SW480 (cell line): ENCODE measurements at places on chromosomes 7 and 10.

- DNase-seq: no peak
Measured at GRCh38 chr10:132107186-132107948, 41.6 kb downstream of the JAKMIP3 start.

- DNase-seq: no peak
Measured at GRCh38 chr7:75946207-75946855, 31.4 kb downstream of the POR start.

DNA sequence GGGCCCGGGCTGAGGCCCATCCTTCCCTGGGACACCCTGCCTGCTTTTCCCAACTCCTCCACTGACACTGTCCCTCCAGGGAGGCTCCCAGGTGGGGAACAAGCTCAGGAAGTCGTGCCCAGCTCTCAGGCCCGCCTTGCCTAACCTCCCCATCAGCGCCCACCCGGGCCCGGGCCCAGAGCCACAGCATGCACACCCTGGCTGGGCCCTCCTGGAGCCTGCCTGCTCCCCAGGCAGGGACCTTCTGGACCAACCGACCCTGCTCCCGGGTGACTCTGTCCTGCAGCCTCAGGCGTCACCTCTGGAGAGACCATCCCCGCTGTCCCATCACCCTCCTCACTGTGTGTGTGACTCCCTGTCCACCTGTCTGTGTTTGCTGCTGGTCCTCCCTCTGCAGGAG is 1.8 kb upstream of the TMEM184A start:
- no peak for DNase-seq

GRCh38 chr7:100467638-100468373 is 3.7 kb upstream of the SPACDR start:
- DNase-seq: no peak

DNA sequence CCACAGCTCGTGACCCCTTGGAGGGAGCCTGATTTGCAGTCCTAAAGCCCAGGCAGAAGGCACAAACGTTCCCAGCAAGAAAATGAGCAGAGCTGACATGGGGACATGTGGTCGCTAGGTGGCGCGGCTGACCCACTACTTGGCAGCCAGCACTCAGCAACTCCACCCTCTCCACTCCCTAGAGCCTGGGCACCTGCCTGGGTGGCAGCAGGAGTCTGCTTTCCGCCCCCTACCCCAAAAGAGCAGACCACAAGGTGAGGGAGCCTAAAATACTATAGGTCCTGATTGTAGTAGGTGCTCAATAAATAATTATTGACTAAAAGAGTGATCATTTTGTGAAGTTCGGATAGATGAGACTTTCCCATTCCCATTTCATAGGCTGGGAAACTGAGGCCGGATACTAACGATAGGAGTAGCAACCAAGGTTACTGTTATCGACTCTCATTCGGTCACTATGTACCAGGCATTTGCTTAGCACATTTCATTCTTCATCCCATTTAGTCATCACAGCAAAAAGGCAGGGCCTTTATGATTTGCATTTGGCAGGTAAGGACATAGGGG is 57.4 kb downstream of the NEUROG3 start:
- peak; percentile 62 for DNase-seq

GRCh38 chr7:158751751-158752150 is 47.1 kb upstream of the NCAPG2 start:
- DNase-seq: no peak

DNA sequence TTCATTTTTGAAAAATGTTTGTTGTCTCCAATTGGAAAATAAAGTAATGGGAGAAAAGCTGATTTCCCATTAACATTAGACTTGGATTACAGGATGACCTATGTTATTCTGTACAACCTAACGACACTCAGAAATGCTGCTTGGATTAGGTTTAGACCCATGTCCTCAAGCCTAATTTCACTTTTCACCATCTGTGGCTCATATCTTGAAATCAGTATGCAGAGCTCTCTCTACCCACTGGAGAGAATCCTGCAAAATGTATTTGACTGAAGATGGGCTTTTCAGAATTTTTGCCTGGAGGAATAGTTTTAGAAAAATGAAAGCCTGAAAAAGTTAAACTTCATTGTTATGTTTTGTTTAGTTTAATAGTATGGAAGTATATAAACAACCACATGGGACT is 63.8 kb downstream of the SLC13A1 start:
- no peak for DNase-seq

DNA sequence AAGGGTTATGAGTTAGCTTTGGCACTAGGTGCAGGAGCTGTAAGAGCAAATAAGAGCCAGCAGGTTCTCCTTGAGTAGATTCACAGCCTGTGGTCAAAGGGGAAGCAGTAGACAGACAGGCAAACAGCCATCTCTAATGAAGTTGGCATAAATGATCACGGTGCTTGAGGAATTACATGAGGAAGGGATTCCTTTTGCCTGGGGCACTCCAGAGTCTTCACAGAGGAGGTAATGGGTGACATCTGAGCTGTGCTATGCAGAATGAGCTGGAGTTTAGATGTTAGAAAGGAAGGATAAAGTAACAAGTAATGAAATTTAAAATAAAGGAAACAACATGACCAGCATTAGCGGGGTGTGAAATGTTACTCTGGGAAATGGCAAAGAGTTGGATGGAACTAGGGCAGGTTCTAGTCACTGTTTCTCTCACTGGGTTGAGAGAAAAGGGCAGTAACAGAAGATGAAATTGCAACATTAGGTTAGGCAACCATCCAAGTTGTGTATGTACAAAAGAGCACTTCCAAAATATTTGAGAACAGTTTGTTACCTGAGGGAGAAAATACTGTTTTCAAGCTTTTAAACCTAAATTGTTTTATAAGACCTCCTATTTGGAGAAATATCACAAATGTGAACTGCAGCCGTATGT is 613.8 kb downstream of the PHTF2 start:
- DNase-seq: no peak

- DNase-seq: no peak
Measured at GRCh38 chr7:25707768-25708620, 444.0 kb upstream of the NFE2L3 start.

DNA sequence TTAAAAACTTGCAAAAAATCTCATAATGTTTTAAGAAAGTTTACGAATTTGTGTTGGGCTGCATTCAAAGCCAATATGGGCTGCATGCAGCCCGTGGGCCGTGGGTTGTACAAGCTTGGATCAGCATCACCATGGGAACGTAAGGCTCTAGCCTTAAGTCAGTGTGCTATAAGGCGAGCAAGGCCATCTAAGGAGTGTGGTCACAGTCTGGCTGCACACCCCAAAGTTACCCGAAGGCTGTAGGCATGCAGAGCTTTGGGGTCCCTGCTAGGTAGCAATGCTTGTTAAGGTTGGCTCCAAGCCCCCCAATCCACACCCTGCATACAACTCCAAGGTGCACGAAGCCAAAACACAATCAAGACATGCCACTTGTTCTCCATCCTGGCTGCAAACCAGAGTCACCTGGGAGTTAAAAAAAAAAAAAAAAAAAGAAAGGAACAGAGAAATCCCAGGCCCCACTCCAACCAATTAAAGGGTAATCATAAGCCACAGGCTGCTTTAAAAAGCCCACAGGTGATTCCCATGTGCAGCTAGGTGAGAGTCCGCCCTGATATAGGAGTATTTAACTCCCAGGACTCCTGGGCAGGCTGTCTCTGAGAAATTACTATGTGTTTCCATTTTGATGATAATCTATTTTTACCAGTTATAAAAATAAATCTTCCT is 8.5 kb upstream of the PNLIPRP2 start:
- DNase-seq: no peak

DNA sequence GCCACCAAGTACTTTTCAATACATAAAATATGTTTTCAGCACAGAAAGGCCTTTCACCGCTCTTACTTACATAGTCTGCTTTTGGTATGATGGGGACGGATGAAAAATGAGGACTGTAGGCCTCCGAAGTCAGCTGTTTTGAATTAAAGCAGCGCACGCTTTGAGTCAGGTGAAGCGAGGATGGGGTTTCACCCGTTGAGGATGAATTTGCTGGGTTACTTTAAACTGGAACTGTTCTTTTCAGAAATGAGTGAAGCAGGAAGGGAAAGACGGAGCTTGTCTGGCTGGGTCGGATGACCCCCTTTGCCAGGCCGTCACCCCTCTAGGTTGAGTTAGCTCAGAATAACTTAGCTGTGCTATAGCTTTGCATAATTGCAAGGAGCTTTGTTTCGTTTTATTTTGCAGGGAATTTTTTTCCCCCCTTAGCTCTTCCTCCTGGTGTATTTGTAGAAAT is 40.0 kb downstream of the CUX1 start:
- DNase-seq: no peak

DNA sequence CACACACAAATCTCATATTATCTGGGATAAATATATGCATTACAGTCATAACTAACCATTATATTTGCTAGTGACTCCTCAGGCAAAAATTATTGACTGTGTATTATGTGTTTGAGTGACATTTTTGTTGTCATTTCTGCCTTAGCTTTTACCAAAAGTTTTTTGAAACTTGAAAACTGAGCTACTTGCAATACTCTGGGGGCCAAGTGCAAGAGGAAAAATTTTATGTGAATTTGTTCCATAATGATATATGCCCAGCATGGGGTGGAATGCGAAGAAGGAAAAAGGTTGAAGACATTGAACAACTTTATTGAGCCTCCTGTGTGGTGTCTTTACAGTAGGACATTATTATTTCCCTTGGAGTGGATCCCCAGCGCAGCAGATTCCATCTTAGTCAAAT is 176.8 kb upstream of the FERD3L start:
- DNase-seq: no peak

DNA sequence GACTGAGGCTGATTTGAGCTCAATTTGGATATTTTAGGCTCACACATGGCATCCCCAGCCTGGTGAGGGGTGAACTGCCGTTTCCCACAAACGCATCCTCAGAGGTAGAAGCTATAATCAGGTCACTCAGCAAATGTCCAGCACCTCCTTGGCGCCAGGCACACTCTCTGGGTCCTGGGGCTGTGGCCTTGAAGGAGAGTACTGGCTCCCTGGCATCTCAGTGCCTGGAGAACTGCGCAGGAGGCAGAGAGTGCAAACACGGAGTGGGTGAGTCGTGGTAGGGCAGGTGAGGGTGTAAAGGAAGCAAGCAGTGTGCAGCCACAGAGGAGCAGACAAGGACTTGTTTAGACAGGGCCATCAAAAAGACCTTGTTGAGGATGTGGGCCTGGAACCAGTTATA is 224.0 kb upstream of the ZNF32 start:
- DNase-seq: no peak

DNA sequence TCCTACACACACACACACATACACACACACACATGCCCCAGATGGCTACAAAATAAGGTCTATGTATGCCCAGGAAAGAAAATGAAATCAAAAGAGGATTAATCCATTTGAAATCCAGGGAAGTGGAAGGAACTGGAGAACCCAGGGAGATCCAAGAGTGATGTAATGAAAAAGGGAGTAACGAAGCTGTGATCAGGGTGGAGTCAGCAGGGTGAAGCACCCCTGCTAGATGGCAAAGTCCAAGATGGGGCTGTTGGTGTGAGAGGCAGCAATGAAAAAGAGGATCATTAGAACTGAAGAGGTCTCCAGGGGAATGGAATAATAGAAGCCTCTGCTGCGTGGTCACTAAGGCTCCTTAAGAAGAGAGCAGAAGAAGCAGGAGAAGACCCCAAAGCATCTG is 43.6 kb upstream of the IL6 start:
- no peak for DNase-seq

- no peak for DNase-seq
Measured at GRCh38 chr7:88457320-88457719, 150.6 kb upstream of the STEAP4 start.

DNA sequence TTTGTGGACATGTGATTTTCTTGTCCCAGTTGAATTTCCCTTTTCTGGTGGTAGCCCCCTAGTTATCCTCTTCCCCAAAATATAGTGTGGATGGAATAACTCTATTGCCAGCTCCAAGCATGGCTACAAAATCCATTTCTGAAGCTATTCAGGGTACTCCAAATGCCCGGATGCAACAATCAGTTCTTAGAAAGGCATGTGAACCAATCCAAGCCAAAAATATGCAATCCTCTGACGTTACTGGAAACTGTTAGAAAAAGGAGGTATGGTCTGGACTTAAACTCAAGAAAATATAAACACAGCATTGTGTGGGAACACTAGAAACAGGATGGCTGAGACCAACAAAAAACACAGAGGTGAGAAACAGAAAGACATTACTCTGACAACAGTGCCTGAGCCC is 347.0 kb downstream of the GPAM start:
- DNase-seq: no peak

DNA sequence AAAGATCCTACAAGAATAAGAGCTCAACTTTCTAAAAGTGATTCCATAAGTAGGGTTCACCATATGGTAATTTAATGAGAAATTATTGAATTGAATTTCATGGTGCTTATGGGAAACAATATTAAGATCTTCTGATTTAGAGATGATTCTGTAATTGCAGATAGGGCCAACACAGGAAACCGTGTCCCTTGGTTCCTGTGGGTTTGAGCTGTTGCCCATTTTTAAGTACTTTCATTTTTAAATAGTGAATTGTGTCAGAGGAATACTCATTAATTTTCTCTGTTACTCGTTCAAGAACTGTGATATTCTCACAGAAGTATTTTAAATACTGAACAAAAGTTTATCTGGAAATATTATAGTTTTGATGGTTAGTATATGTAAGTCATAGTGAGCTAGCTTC is 129.2 kb downstream of the SRI start:
- DNase-seq: no peak

GRCh38 chr7:149147752-149148653 is 750 bp downstream of the ZNF398 start:
- peak; percentile 48 for DNase-seq
